ENCODE measurements at places on chromosomes 12 and 14. TPM values are rescaled to one million over a fixed set of nuclear protein-coding genes. Genes with fewer than 3 reads are reported as not detected.
A peak's percentile ranks its signal among the peaks of the same experiment; 100 is the strongest.

GRCh38 chr14:101071493-101071906 is 168.0 kb upstream of the RTL1 start:
- no peak for DNase-seq

DNA sequence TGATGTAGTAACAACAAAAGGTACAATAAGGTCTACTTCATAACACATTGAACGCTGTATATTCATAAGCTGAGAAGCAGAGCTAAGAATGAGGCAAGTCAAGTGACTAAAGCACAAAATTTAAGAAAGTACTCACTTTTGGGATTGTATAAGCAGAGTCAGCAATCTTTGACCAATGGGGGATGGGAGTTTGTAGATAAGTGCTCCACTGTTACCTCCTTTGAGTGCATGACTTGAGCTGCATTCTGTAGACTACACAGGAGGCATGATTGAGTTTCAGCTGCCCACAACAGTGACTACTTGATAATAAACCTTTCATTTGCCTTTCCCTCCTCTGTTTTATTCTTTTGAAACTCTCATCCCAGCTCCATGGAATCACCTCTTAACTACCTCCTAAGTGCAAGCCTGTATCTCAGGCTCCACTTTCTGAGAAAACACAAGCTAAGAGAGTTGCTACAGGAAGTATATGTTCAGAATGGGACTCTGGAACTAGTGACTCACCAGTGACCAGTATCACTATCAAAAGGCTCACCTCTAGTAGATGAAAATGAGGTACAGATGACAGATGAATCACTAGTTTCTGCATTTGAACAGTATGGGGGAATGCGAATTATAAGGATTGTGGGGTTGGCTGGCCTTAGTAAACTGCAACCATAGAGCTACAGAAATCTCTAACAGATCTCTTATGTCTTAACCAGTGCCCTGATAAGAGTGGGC is 49.2 kb downstream of the SLC35F4 start:
- no peak for DNase-seq

DNA sequence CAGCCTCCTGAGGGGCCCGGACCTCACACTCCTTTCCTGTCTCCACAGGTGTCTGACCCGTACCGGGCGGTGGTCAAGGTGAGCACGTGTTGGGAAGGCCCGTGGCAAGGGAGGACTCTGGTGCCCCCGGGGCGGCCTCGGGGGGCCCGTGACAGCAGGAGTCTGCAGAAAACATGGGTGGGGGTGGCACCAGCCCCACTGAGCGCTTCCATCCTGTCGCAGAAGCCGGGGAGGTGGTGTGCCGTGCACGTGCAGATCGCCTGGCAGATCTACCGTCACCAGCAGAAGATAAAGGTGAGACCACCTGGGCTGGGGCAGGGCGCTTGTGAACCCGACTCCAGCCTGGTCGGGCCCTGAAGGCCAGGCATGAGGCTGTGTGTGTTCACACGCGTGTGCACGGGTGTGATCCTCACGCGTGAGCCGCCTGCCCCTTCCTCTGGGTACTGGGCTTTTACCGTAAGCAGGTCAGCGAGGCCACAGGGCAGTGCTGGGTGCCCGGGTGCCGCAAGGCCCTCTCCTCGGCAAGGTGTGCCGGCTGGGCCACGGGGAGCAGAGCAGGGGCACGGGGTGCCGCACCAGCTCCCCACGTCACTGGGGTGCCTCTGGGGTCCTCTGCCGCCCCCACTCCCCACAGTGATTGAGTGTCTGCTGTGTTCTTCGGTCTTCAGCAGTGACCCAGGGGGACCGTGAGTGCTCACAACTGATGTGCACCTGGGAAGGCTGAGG is 35.9 kb downstream of the LRCOL1 start:
- DNase-seq: no peak

- no peak for DNase-seq
Measured at GRCh38 chr12:61574339-61574738, 685.9 kb upstream of the USP15 start.

DNA sequence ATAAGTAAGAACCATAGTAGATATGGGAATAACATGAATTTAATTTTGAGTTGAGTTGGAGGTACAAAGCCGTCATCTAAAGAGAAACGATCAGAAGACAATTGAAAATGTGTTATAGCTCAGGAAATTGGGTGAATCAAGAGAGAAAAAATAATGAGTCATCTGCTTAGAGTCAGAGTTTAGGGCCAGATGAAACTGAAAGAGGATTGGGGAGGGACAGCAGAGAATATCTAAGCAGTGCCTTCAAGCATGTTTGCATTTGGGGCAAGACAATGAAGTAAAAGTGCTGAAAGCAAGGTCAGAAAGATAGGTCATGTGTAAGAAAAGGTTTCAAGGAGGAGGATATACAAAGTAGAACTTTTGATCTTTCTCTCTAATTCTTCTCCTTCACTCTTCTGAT is 49.4 kb downstream of the SLC15A5 start:
- no peak for DNase-seq

DNA sequence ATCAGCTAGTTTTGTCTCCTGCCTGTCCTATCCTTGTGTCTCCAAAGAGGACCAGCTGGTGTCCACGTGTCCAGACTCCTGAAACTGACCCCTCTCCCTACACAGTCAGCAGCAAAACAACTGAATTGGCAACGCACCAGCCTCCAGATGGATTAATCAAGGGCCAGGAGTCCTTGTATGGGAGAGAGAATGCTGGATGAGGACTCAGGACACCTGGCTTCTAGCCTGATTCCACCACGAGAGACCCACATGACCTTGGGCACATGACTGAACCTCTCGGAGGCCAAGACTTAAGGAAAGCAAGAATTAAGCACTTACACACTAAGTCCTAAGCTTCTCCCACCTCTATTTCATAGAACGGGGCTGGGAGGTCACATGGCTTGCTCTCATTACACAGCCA is 60.4 kb upstream of the CMKLR1 start:
- DNase-seq: no peak

DNA sequence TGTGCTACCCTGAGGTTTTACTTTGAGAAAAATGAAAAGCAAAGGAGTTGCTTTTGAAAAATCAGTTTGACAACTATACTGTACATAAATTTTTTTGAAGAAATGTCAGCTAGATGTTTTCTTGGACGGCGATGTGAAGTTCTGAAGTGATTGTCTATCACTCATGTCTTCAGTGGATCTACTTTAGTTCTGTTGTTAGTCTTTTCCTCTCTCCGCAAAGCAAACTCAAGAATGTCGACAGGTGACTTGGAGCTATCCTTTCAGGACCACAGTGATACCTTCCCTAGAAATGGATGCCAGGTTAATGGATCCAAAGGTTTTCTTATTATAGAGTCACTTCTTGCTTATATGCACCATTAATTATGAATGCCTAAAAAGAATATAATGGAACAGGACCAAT is 1.2 kb downstream of the PTPRO start:
- peak; percentile 8 for DNase-seq

- DNase-seq: no peak
Measured at GRCh38 chr12:6334940-6335450, 6.9 kb downstream of the TNFRSF1A start.

DNA sequence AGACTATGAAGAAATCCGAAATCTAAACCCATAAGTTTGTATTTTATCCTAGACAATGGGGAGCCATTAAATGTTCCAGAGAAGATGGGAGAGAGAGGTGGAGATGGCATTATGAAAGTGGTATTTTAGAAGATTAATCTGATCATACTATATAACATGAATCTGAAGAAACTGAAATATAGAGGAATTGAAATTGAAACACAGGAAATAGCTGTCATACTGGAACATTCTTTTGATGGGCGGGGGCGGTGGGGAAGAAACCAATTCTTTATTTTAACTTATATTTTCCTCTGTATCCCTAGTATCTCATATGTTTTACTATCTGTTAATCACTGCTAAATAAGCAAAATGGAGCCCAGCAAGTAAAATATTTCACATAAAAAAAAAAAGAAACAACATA is 27.0 kb upstream of the FOXN3 start:
- no peak for DNase-seq

DNA sequence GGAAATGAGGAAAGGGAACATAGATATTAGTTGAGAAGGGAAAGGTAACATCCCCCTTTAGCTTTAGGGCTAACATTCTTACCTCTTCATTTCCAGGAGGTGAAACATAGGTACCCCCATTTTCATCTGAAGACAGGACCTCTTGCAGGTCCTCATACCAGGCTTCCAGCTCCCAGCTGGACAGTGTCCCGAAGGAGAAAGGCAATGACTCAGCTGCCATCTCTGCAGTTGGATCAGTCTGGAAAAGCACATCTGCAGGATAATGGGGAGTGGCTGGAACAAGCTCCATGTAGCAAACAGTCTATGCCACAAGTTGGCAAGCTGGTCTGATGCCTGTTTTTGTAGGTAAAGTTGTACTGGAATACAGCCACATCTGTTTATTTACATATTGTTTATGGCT is 3.1 kb downstream of the DDIT3 start:
- DNase-seq: no peak

DNA sequence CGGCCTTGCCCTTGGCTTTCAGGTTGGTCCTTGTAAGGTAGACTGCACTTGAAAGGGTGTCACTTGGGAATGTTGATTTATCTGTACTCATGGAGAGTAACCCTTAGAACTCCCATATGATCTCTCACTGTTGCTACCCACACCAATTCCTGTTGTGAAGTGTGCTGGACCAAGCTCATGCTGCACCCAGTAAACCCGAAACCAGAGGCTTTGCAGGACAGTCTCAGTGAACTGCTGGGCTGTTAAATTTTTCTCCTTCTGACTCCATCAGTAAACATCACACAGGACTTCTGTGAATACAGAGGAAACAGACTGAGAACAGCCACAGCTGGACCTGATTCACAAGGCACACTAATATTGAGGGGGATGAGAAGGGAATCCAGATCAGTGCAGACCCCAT is 783.0 kb downstream of the TMEM121 start:
- no peak for DNase-seq

DNA sequence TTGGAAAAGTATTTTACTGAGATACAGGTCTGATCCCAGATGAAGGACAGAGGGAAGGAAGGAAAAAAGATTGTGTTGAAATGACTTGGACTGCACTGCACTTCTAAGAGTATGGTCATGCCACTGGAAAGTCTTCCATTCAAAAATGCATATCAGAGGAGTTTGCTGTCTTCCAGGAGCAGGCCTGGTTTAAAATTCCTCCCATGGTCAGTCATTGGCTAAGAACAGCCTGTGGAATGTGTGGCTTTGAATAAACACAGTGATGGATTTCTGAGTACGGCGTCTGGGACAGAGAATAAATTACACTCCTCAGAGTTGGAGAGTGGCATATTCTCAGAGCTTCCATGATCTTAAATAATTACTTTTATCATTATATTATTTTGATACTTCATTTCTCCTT is 245.8 kb upstream of the PDZRN4 start:
- no peak for DNase-seq

- DNase-seq: no peak
Measured at GRCh38 chr14:33922125-33922524, 28.7 kb downstream of the EGLN3 start.

SPIC gene
- not detected for polyA plus RNA-seq

ANKS1B gene
- 4.8 TPM for polyA plus RNA-seq

TAS2R30 gene
- polyA plus RNA-seq: 0.15 TPM

AGAP2 gene
- polyA plus RNA-seq: 0.68 TPM

CCT2 gene
- polyA plus RNA-seq: 267 TPM

SYT1 gene
- polyA plus RNA-seq: 23.9 TPM

OS9 gene
- polyA plus RNA-seq: 225 TPM

CLEC2D gene
- 11.8 TPM for polyA plus RNA-seq

All from right renal cortex interstitium (tissue), 3 donors.